ENCODE measurements at places on chromosomes 7 and 10.
A peak's percentile ranks its signal among the peaks of the same experiment; 100 is the strongest.

GRCh38 chr7:133948588-133948987 is 178.6 kb upstream of the LRGUK start:
- no peak for DNase-seq

GRCh38 chr10:23099816-23100215 is 4.4 kb downstream of the MSRB2 start:
- DNase-seq = no peak

DNA sequence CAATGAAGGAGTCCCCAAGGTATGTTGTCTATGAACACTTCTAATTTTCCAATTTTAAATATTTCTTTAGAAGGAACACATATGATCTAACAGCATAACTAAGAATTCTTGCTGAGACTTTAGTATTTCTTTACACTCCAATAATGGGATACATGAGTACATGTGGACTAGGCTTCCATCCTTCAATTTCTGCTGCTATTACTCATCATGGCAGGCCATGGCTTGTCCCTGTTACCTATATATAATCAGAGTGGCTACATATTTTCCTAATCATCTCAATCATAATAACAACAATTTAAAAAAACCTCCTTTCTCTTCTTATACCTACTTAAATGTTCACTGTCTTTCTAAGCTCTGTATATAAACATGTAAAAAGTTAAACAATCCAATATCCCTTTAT is 60.3 kb upstream of the TAC1 start:
- DNase-seq = no peak

DNA sequence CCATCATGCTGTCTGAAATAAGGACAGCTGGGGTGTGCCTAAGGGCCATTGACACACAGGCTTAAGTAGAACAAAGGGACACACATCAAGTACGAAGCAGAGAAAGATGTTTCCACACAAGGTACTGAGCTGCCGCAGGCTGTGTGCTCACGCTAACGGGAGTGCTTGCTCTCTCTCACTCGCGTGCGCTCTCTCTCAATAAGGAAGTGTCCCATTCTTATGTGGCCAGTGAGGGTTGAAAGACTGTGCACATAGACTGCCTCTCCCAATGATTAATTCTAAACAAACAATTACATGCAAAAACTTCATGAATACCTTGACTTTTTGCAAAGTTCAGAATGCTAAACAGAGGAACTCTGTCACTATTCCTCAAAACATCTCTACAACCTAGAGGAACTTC is 29.9 kb downstream of the DCLRE1C start:
- no peak for DNase-seq

DNA sequence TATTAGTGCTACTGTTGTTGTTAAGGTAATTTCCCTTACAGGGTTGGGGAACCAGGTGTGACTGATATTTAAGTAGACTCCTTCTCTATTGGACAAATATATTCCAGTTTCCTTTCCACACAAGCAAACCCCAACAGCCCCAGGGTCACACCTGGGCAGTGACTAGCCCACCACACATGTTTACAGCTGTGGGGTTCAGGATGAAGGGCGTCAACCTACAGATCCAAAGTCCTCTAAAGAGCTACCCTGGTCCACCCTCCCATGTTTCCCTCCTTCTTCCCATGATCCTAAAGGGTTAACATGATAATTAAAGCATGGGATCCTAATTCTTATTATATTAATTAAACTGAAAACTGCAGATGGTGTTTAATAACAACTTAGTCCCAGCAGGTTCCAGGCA is 701.5 kb downstream of the GRID1 start:
- no peak for DNase-seq

GRCh38 chr7:110442381-110442837 is 648.5 kb upstream of the LRRN3 start:
- DNase-seq = no peak

DNA sequence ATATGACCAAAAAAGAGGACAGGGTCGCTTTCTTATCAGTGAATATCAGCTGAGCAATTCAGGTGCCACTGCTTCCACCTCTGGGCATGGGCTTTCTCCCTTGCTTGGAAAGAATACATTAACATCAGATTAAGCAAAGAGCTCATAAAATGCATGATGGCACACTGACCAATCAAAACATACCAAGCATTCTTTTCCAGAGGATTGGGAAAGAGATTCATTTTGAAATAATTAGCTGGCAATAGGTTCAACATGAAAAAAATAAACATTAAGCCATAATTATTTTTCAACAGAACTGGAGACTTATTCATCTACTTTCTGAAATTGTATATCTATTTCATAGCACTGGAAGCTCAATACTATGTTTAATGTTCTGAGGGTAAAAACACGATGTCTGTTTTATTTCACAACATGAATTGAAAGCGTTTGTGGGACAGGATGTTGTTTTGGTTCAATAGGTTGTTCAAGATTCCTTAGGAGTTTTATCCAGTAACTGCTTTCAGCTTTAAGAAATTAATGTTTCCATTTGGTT is 53.2 kb downstream of the TFAM start:
- DNase-seq = no peak

DNA sequence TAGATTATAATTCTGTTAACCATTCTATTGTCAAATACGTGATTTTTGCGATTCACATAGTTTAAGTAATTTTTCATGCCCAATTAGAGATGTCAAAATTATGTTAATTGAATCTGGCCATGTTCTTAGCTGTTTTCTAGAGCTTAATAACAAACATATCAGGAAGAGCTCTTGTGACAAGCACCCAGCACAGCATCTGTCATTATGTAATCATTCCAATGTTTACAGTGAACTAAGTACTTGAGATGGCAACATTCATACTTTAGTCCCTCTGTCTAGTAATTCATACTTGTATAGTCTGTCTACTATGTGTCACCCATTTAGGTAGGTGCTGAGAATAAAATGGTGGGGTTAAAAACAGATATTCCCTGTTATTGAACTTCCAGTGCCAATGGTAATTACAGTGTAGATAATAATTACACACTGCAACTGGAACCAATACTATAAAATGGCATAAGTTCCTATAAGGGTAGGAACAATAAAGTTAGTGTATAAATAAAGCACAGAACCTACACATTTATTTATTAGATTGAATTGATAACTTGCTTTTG is 55.2 kb downstream of the ZEB1 start:
- no peak for DNase-seq

DNA sequence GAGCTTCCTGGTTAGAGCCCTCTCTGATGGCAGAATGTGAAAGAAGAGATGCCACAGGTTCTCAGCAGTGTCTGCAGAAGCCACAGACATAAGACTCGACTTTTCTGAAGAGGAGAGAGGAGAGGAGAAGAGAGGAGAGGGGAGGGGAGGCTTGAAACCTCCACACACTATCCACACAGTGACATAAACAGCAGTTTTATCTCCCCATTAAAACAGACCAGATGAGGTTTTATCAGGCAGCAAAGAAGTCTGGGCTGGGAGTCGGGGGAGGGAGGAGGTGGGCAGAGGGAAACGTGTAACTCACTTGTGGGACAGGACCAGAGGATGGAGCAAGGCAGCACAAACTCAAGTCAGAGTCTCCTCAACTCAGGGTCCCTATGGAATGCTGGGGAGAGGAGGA is 76.5 kb downstream of the XPNPEP1 start:
- DNase-seq = no peak

GRCh38 chr10:71463111-71463510 is 66.4 kb downstream of the CDH23 start:
- no peak for DNase-seq

- no peak for DNase-seq
These were observed 40.4 kb upstream of the PRLHR start for GRCh38 chr10:118635674-118636402.

- no peak for DNase-seq
These were observed 904 bp upstream of the DPYSL4 start for GRCh38 chr10:132185601-132186487.

DNA sequence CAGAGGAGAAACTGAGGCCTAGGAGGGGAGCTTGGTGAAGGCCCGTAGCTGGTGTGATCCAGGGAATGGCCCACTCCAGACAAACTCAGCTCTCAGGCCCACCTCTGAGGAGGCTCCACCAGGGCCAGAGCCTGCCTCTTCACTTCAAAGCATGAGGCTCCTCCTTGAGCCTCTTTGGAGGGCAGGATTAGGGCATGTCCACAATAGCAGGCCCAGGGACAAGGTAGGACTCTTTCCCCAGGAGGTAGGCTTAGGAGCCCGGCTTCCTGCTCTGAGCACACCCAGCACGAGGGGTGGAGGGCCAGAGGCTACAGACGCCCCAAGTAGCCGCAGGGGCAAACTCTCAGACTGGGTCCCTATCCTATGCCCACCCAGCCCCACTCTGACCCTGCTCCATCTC is 164.6 kb upstream of the ZMIZ1 start:
- DNase-seq = peak; percentile 54

DNA sequence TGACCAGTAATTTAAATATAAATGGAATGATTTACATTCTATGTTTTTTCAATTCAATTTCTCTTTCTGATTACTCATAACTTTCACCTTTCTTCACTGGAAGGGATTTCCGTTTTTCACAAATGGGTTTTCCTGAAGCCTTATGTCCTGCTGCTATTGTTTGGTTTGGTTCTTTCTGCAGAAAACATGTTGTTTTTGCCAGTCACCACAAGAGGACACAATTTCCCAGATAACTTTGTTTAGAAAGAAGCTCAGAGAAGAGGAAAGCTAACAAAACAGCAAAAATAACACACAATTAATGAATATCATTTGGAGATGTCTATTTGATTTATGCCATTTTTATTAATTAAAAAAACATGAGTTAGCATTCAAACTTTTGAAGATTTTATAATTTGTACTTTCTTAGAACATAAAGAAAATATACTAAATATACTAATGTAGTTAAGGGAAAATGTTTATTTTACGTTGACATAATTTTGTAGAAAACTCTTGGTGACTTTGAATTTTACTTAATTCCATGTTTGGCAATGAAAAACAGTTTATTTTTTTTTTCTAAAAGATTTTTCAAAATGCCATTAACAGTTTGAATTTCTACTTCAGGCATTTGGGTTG is 4.6 kb upstream of the TWIST1 start:
- no peak for DNase-seq

DNA sequence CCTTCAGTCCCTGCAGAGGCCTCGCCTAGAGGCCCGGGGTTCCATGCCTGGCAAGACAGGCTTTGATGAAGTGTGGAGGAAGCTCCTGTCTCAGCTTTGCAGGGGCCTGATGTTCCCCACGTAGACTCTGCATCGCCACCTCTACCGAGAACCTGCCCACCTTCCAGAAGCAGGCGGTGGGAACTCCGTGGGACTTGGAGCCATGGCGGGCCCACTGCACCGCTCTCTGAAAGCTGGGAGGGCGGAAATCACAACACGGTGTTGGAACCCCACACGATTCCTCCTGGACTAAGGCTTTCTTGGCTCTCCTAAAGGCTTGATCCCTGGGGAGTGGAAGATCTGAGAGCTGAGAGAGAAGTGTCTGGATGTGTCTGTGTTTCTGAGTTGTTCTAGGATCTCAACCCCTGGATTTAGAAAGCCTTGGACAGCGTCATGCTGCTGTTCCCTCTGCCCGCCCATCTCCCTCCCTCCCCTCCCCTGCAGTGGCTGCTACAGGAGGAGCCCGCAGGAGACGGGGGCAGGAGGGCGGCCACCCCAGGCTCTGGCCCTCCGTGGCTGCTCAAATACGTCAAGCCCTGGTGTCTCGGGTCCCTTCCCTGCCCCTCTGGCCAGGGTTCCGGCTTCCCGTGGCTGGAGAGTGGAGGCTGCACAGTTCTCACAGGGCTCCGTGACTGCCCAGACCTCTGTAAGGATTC is 79.7 kb downstream of the VIPR2 start:
- DNase-seq = no peak

DNA sequence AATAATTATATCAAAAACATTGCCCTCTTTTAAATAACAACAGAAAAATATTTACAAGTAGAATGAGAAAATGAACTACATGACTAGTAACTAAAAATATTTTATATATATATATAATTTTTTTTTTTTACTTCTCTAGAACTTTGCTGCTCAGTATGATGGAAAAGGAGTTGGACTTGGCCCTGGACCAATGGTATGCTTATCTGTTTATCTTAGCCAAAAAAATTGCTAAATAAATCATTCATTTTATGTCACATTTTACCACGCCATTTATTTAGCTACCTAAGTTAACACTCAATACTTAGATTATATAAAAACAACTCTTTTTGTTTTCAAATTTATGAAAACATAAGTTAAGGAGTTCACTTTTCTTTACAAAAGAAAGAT is 6.7 kb downstream of the COL1A2 start:
- DNase-seq = no peak

DNA sequence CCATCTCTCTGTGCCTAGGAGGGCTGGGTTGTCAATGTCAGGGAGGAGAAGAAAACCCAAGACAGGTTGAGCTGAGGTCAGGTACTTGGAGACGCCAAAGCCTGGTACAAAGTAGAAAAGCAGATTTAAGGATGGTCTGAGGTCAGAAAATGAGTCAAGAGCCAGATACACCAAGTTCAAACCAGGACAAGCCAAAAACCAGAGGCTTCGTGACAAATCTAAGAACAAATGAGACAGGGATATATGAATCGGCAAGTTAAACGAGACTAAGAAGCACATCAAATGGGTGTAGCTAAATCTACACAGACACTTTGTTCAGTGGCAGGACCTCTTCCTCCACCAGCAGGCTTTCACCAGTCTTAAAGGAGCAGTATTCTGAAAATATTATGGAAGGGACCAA is 34.2 kb downstream of the C7orf33 start:
- DNase-seq = no peak
